Left colon (tissue), 2 donors: ENCODE measurements at places on chromosomes 4 and X. TPM values are rescaled to one million over a fixed set of nuclear protein-coding genes. Genes with fewer than 3 reads are reported as not detected.
A peak's percentile ranks its signal among the peaks of the same experiment; 100 is the strongest.

DNA sequence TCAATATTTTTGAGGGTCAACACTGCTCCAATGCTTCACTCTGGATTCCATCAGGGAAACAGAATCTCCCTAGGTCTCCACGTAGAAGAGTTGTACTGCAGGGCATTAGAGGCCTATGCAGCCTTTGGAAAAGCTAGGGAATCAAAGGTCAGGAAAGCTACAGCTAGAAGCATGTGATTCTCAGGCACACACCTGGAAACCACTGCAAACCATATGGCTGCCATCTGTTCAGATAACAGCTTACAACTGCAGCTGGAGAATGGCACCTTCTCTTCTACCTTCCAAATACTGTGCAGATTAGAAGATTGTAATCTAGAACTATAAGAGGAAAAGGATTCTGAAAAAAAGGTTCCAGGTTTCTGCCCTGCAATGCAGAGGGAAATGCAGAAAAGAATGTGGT lies 60.6 kb downstream of the BTC start:
- peak; percentile 35 for DNase-seq

DNA sequence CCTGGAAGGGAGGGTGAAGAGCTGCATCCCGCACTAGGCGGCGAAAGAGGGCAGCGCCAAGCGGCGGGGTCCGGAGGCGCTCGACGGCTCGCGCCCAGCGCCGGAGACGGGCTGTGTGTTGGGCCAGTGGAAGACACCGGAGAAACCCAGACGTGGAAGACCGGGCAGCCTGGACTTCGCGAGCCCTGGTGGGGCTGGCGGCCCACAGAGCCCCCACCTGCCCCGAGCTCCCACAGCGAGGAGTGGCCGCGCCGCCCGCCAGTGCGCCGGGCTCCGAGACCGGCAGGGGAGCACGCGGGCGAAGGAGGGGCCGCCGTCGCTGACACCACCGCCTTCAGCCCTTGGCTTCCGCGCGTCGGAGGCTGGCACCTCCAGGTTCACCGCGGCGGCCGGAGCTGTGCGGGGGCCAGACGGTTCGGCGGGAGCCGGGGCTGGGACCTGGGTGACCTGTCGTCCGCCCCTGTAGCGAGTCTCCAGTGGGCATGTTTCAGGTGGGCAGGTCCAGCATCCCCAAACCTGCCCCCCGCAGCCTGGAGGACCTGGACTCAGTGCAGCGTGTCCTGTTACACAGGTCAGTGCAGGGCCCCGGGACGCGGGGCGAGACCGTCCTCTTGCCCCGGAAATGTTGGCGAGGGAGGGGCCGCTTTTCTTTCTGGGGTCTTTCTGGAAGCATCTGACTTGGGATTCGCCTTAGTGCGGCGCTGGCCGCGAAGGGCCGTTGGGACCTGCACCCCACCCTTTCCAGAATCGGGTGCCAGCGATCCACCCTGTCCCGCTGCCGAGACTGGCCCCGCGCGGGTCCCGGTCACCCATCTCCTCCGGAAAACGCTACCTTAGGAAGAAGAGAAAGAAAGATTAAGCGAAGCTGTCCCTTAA lies 9.6 kb upstream of the INTU start:
- DNase-seq, result peak; percentile 11

GRCh38 chr4:113317523-113317922 lies 268.1 kb downstream of the ANK2 start:
- no peak for DNase-seq

DNA sequence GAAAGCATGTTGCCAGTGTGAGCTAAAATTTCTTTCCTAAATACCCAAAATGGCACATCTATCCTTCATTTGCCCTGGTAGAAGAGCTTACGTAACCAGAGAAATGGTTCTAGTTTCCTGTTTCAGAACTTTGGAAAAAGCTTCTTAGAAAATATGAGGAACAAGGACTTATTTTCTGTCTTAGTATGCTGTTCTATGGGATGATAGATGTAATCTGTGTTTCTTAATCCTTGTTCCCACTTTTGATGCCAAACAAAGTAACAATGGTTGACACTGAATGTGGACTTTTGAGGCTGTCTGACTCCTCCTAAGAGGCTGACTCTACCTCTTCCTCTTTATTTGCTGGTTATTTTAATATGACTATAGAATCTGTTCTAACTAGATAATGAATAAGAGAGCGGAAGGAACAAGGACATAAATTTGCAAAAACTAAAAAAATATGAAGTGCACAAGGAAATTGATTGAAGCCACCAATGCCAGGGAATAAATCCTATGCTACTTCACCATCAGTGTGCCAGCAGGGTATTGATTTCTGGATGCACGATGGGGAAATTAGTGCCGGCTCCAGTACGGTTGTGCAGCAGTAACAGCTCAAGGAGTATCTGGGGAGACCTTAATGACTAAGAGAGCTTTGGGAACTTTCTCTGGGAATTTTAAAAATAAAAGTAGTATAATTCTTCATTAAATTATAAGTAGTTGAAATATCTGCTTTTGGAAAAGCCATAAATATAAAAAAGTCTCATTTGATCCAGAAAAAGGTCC lies 39.4 kb upstream of the TET2 start:
- DNase-seq, result no peak

DNA sequence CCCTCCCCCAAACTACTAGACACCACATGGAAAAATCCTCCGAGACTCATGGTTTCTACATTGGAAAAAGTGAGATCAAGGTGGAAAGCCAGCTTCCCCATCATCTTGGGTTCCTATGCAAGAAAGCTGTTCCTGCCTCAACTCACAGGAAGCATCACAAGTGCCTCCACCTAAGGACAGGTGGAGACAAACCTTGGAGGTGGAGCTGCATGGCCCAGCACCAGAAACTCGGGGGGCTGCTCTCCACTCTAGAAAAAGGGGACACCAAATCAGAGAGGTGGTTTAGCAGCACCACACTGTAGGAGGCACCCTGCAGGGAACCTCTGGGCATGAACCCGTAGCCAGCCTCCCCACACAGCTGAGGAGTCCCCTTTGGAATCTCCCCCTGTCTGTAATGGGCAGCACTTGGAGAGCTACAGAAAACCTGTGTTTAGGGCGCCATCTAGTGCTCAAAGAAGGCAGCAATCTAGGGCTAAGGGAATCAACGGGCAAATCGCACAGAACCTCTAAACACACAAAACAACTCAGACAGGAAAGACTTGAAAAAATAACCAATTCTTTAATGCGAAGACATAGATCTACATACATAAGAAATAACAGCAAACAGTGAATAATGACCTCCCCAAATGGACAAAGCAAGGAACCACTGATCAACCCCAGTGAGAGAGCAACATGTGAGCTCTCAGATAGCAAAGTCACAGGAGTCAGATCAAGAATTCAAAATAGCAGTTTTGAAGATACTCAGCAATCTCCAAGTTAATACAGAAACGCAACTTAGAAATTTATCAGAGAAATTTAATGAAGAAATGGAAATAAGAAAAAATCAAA lies 37.0 kb upstream of the ZBTB33 start:
- peak; percentile 64 for DNase-seq

- peak; percentile 11 for DNase-seq
These were observed 113.4 kb upstream of the FAM241A start for GRCh38 chr4:112031712-112032328.

DNA sequence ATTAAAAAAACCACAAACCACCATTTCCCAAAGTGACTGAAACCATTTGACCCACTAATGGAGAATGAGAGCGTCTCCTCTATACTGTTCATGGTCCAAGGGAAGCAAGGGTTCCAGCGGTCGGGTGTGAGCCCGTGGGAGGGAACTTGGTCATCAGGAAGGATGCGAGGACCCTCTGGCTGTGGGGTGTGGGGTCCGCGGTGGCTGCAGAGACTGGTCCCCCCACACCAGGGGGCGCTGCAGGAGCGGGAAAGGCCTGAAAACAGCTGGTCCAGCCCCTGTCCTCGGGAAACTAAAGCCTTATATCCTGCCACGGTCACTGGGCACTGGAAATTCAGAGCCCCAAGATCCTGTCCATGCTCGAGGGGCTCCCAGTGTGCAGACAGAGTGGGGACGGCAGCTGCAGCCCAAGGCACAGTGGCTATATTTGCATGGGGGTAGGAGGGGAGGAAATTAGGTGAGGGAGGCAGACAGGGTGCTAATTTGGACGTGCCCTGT lies 4.3 kb downstream of the BLOC1S4 start:
- peak; percentile 74 for DNase-seq

- DNase-seq, result no peak
These were observed 233.1 kb upstream of the SPRY1 start for GRCh38 chr4:123163501-123163900.

GRCh38 chrX:30572678-30573077 lies 4.9 kb downstream of the TASL start:
- no peak for DNase-seq

- no peak for DNase-seq
These were observed 51.9 kb downstream of the EFHC2 start for GRCh38 chrX:44291468-44292092.

DNA sequence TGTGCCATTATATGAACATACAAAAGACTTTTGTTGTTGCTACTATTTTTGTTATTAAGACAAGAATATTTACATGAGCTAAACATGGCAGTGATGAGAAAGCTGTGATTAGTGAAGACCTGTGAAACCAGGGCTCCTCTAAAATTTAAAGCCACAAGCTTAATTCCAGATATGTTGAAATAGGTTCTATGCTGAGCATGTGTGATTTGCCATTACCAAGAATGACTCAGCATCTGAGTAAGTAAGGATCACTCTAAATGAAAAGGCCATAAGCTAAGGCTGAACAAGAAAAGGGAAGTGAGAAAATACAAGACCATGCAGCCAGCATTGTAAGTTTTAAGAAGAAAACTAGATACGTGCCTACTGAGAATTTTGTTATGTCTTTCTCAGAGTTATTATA lies 75.9 kb upstream of the CAMK2D start:
- no peak for DNase-seq

The TEX11 gene
- total RNA-seq, result 2.0 TPM

The HSPA4L gene
- 4.4 TPM for total RNA-seq

The TCEAL5 gene
- not detected for total RNA-seq
